NCI-H1105 (cell line): ENCODE measurements at places on chromosomes 1 and 21.
A peak's percentile ranks its signal among the peaks of the same experiment; 100 is the strongest.

- DNase-seq, result no peak
Measured at GRCh38 chr1:228861832-228862180, 126.5 kb downstream of the RHOU start.

GRCh38 chr1:216173376-216173995 lies 249.8 kb downstream of the USH2A start:
- no peak for DNase-seq

- peak; percentile 88 for DNase-seq
Measured at GRCh38 chr1:158180741-158181576, at the start of gene CD1D. CD1D (plus strand) TSS chr1:158180895; CDS start chr1:158181102, 207 bp downstream.

- no peak for DNase-seq
Measured at GRCh38 chr1:157646144-157646543, 48.3 kb upstream of the FCRL4 start.

DNA sequence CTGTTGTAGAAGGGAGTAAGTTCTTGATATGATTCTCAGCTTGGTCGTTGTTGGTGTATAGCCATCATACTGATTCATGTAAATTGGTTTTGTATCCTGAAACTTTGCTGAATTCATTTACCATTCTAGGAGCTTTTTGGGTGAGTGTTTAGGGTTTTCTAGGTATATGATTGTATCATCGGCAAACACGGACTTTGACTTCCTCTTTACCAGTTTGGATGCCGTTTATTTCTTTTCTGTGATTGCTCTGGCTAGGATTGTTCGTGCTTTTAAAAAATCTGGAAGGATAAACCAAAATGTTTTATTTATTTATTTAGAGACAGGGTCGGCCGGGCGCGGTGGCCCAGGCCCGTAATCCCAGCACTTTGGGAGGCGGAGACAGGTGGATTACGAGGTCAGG lies 20.6 kb downstream of the RRP1B start:
- DNase-seq, result no peak

DNA sequence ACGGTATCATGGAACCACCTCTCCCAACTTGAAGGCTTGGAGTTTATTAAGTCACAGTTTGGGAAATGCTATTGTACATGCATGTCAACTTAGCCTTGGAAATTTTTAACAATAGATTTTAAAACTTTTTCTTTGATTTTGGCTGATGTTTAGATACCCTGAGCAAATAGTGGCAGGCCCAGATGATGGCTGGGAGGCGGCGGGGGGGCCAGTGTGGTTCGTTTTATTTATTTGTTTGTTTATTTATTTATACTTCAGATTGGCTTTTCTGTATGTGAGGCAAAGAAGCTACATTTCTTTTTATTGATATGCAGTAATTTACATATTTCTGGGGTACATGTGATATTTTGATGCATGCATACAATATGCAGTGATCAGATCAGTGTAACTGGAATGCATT lies 82.0 kb downstream of the VWA5B1 start:
- no peak for DNase-seq

DNA sequence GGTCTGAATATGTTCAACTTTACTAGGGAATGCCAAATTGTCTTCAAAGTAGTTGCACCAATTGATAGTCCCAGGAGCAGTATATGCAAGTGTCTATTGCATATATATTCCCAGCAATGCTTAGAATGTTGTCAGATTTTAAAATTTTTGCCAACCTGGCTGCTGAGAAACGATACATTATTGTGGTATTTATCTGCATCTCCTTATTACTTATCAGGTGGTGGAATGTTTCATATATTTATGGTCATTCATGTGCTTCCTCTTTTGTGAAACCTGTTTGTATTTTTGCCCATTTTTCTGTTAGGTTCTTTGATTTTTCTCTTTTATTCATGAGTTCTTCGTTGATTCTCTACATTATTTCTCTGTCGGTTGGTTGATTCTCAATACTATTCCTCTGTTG lies 39.5 kb downstream of the COLGALT2 start:
- DNase-seq, result no peak

- no peak for DNase-seq
Measured at GRCh38 chr1:67896826-67897225, 63.6 kb upstream of the GNG12 start.

- DNase-seq, result no peak
Measured at GRCh38 chr1:910311-910880, 13.3 kb upstream of the SAMD11 start.

- DNase-seq, result no peak
Measured at GRCh38 chr1:227845147-227845458, 29.6 kb downstream of the PRSS38 start.

DNA sequence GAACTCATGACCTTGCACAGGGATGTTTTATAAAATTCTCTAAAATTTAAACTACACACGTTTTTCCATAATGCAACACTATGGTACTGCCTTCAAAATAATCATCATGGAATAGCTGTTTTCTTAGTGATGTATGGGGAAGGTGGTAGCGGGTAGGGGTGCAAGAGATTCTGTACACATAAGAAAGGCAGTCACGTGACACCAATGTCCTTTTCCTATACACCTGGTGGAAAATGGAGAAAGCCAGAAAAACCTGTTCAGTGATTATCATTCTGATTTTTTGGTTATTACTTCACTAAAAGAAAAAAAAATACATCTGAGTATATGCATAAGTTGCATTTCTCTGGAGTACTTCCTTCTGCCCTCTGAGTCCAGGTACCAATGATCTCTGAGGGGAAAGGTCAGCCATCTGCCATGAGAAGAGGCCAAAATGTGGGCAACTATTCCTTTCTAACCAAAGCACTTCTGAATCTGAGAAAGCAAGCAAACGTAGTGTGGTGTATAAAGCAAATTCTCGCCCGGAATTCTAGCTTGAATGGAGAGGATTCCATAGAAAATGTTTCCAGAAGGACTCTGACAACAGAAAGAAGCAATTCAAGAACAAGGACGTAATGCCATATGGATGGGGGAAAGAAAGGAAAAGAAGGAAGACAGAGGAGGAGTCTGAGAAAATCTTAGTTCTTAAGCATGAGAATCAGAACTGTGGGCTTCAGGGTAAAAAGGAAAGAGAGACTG lies 137.3 kb downstream of the RERE start:
- no peak for DNase-seq

GRCh38 chr1:116130356-116130755 lies 19.2 kb downstream of the MAB21L3 start:
- no peak for DNase-seq

GRCh38 chr1:190739926-190740325 lies 262.3 kb upstream of the BRINP3 start:
- DNase-seq, result no peak

- no peak for DNase-seq
Measured at GRCh38 chr1:165542647-165543046, 1.2 kb upstream of the LRRC52 start.

GRCh38 chr1:10693497-10694273 lies 102.8 kb downstream of the CASZ1 start:
- peak; percentile 30 for DNase-seq

- DNase-seq, result no peak
Measured at GRCh38 chr1:62357916-62358315, 38.7 kb upstream of the KANK4 start.

DNA sequence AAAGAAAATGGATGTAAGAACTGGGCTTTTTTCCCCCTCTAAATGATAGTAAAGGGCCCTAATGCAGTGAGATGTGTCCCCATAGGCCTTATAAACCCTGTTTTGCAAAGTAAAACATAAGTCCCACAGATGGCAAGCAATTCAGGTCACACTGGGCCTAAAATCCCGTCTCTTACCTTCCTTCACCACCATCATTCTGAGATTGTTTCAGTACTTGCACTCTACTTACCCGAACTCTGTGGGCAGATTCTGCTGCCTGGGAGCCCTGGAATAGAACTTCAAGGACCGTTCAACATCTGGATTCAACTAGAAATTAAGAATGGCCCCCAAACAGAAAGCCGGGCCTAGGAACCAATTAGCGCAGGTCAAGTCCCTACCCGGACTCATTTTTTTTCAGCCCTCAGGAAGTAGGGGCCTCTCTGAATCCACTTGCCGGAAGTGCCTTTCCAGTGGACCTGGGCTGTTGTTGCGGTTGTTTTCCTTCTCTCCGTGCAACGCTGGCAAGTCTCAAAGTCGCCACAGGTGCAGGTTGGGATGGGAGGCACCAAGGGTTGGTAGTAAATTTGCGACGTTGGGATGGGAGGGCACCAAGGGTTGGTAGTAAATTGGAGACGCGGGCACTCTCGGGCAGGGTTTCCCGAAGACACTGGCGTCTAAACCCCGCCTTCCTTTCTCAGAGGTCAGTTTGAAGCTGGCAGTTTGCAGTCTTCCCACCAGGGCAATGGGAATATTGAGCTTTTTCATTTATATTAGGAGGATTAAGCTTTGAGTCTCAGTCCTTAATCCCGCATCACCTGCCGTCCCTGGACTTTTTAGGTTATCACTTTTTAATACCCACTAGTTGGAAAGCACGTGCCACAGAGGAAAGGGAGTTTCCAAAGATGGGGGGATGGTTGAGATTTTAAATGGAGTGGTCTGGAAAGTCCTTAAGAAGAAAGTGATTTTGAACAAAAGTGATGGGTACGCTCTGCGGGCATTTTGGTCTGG lies at the start of gene TMEM69:
TMEM69 (plus strand) TSS at position 428 of the 987 bp plus-strand sequence. CDS start 2,888 bp downstream, outside the sequence.
- DNase-seq, result peak; percentile 73

GRCh38 chr1:94883691-94884090 lies 43.2 kb downstream of the CNN3 start:
- DNase-seq, result no peak

DNA sequence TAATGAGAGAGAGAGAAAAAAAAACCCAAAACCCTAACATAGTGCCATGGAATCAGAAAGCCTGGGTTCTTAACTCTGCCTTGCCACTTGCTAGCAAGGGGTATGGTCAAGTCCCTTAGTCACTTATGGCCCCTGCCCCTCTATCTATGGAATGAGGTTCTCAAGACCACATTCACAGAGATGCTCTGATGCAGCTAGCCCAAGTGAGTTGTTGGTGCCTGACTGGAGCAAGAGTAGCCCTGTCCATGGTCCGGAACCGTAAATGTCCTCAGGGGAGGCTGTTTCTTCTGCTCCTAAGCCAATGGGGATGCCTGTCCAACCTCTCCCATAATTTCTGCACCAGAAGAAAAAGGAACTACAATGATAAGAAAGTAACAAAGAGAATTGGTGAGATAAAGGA lies 56.8 kb downstream of the CSMD2 start:
- DNase-seq, result no peak

DNA sequence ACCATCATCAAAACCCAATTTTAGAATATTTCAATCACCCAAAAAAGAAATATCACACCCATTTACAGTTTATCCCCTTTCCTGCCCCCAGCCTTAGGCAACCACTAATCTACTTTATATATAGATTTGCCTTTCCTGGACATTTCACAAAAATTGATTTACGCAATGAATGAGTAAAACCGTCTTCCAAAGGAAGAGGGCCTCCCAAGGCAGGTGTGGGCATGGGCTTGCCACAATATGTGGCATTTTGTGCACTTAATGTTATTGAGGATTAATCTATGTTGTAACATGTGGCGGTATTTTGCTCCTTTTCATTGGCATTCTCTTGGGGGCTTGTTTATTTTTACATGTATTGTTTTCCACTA lies 11.8 kb upstream of the BMP8B start:
- no peak for DNase-seq

DNA sequence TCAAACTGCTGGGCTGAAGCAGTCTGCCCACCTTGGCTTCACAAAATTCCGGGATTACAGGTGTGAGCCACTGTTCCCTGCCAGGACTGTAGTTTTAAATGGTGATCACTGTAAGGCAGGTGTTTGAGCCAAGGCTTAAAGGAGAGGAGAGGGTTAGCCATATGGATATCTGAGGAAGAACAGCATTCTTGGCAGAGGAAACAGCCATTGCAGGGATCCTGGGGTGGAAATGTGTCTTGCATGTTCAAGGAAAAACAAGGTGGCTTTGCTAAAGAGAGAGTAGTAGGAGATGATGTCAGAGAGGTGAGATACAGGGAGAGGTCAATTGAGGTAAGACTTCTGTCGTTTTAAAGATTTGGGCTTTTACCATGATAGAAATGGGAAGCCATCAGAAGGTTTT lies 73.5 kb downstream of the ATF6 start:
- no peak for DNase-seq
